ENCODE measurements at places on chromosomes 5 and 9.

DNA sequence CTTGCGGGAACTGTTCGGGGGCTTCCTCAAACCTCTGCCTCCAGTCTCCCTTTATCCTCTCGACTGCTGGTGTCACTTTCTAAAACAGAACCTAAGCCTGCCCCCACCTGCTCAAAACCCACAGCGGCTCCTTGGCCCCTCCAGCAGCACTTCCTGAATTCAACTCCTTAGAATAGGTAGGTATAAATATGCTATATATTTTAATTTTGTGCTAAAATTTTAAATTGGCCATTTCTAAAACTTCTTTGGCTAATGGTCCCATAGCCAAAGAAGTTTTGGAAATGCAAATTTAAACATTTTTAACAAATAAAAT is 71.8 kb upstream of the TBC1D2 start:
- DNase-seq = no peak

DNA sequence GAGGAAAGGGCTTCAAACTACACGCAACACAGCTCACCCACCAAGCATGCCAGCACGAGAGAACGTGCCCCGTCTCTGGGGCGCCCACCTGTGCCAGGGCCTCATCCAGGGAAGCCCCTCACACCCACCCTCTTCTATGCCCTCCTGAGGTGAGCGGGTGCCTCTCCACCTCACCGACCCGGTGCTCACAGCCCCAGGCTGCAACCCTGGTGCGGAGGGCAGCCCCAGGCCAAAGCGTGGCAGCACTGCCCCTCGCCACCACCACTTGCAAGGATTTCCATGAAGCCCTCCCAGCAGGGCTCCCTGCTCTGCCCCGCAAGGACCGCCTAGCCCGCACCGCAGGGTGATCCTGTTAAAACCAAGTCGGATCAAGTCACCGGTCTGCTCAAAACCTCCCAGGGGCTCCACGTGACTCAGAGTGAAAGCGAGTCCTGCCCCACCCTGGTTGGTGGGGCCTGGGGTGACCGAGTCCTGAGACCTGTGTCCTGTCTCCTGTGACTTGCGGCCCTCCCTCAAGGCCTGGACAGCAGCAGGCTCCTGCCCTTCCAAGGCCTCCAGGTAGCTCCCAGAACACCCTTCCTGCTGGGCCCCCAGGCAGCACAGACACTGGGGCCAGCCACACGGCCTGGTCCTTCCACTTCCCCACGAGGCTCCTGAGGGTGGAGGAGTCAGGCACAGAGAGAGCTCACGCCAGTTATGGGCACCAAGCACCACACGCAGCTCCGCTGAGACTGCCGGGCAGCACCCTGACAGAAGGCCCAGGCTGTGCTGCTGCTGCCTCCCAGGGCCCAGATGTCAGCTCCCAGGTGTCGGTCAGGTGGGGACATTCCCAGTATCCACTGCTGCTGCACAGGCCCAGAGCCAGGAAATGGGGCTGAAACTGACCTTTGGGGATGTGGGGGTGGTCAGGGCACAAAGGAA is 12.7 kb downstream of the BRD3 start:
- no peak for DNase-seq

GRCh38 chr9:104301755-104302154 is 202.3 kb upstream of the OR13F1 start:
- no peak for DNase-seq

DNA sequence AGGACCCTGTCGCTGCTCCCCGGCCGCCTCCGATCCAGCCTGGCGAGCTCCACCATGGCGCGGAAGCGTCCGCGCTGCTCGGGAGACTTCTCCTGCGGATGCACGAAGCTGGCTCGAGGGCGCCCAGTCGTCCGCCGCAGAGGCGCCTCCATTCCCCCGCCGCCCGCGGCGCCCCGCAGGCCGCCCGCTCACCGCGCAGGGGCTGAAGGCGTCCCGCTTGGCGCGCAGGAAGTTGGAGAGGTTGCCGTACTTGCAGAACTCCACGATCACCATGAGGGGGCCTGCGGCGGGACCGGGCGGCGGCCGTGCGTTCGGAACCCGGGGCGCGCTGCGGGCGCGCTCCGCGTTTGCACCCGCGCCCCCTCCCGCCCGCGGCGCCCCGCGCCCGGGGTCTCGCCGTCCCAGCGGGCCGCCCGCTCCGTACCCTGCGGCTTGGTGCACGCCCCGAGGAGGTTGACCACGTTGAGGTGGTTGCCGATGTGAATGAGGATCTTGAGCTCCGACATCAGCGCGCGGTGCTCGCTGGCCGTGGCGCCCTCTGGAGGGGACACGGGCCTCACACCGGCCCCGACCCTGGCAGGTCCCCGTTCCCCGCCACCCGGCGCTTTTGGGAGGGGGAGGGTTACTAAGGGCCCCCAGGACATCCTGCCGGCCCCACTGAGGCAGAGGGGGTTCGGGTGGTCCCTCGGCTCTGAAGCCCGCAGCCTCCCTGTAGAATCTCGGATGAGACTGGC is 27.7 kb upstream of the SCGB3A1 start:
- no peak for DNase-seq

DNA sequence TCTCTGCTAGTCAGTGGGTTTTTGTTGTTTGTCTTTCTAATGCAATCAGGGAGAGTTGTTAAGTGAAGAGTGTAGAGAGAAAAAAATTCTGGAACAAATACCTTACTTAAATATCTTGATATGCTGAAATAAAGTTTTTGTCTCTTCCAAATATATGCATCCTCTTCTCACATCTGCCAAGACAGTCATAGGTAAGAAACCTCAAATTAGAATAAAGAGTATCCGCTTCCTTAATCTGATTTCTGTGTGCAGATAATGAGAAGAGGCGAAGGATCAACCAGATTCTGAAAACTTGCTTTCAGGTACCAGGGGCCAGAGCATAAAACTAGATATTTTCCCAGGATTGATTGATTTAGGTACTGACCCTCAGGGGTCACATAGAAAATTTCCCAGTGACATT is 11.3 kb upstream of the IL6ST start:
- DNase-seq = no peak

- no peak for DNase-seq
Observed at GRCh38 chr5:157485340-157485739, 25.3 kb downstream of the NIPAL4 start.

DNA sequence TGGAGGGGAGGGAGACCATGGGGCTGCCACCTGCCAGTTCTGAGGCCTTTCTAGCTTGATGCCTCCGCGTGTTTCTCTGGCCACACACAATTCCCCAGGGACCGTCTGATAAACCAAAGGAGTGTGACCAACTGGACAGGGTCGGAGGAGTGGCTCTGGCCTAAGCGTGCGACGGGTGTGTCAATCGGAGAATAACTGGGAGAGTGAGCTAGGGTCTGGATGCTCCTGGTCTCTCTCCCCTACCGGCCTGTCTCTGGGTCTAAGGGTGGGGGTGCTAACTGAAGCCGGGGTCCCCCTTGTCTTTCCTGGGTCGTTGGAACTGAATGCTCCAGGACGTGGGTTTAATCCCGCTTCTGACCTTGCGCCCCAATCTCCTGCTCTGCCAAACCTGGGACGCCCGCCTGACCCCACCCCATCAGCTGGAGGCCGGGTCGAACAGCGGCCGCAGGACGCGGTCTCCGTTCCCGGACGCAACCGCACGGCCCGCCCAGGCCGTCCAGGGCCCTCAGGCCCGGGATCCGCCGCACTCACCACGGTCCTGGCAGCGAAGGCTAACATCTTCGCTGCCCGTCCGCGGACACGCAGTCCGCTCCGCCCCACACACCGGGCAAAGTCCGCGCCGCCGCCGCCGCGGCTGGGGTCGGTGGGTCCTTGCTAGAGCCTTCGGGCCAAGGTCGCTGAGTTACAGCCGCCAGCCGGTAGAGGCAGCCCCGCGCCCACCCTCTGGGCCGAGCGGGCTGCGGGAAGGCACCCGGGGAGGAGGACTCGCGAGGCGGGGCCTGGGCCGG is 447 bp downstream of the CRAT start:
- DNase-seq = no peak

DNA sequence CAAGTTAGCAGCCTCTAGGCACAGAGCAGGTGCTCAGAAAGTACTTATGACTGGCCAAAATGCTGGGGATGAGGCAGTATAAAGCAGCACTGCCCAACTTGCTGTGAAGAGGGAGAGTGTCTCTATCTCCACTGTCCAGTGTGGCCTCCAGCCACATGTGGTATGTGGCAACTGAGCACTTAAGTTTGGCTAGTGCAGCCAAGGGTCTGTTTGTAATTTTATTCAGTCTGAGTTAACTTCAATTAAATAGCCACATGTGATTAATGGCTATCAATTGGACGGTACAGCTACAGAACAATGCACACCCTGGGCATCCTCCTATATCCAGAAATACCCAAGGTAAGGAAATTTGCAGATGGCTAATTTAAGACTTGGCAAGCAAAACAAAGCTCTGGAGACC is 26.9 kb downstream of the ROR2 start:
- DNase-seq = no peak

GRCh38 chr5:168302785-168303184 is 11.3 kb downstream of the WWC1 start:
- no peak for DNase-seq
